GDM1 (cell line): ENCODE measurements at places on chromosomes 4 and X.

DNA sequence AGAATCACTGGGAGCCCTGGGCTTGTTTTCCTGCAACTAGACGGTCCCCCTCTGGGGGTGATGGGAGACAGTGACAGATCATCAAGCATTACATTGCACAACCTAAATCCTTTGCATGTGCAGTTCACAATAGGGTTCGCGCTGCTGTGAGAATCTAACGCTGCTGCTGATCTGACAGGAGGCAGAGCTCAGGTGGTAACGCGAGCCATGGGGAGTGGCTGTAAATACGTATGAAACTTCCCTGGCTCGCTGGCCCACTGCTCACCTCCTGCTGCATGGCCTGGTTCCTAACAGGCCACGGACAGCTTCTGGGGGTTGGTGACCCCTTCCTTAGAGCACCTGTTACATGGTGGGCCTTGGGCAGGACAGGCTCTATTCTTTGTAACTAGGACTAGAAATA lies 10.4 kb downstream of the PAQR3 start:
- no peak for DNase-seq

GRCh38 chr4:66475596-66475995 lies 805.3 kb upstream of the EPHA5 start:
- DNase-seq: no peak

GRCh38 chr4:74967324-74967723 lies 34.4 kb downstream of the PARM1 start:
- no peak for DNase-seq

DNA sequence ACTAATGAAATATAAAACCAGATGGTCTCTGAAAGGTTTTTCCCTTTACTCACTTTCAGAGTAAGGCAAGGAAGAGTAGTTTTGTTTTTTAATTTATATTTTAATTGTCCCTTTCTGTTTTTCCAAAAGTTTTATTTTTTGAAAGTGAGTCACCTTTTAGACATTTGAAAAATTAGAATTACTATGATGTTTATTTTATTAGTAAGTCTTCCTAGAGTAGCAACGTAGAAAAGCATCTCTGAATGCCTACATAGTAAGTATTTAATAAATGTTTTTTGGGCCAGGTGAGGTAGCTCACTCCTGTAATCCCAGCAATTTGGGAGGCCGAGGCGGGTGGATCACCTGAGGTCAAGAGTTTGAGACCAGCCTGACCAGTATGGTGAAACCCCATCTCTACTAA lies 51.1 kb downstream of the TET2 start:
- no peak for DNase-seq

- no peak for DNase-seq
Measured at GRCh38 chr4:80216100-80216761, 18.9 kb downstream of the PRDM8 start.
